ENCODE measurements at places on chromosomes 11 and 22.

DNA sequence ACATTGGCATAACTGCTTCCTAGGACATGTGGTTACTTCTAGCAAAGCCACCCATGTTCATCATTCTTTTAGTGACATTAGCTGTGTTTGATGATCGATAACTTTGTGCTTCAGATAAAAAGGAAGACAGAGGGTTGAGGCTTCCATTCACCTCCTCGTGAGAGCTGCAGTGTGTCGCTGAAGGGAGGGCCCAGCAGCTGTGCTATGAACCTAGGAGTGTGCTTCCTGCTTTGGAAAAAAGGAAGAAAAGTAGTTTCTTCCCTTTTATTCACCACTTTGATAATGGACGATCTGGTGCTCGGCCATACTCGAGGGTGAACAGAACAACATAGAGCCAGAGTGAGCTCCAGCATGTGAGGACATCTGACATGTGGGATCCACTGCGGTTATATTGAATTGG, 6.1 kb upstream of the RFPL2 start:
- DNase-seq = peak; percentile 25

DNA sequence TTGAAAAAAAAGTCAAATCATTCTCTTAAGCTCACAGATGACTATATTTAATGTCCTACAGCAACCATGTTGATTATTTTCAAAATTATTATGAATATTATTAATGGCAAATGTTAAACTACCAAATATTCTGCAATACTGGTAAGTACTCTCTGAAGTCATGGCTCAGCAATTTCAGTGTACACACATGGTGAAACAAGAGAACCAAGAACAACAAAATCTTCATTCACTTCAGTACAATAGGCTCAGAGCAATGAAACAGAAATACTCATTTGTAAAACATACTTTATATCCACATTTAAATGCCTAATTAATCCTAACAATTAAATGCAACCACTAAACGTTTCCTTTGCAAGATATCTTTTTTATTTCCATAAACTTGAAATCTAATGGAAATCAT, 347.2 kb downstream of the TTC28 start:
- no peak for DNase-seq

DNA sequence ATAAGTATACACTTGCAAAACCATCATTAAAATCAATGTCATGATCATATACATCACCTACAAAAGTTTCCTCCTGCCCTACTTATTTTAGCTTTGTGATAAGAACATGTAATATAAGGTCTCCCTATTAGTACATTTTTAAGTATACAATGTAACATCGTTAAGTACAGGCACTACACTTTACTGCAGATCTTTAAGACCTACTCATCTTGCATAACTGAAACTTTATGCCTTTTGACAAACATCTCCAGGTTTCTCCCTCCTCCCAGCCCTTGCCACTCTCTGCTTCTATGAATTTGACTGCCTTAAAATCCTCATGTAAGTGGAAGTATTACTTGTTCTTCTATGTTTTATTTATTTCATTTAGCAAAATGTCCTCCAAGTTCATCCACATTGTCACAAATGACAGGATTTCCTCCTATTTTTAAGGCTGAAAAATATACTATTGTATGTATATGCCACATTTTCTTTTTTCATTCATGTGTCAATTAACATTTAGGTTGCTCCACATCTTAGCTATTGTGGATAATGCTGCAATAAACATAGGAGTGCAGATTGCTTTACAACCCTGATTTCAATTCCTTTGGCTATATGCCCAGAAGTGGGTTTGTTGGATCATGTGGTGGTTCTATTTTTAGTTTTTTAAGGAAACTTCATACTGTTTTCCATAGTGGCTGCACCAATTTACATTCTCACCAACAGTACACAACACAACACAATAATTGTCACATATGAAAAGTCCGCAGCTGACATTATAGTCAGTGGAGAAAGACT, 471.1 kb upstream of the ANO3 start:
- no peak for DNase-seq

DNA sequence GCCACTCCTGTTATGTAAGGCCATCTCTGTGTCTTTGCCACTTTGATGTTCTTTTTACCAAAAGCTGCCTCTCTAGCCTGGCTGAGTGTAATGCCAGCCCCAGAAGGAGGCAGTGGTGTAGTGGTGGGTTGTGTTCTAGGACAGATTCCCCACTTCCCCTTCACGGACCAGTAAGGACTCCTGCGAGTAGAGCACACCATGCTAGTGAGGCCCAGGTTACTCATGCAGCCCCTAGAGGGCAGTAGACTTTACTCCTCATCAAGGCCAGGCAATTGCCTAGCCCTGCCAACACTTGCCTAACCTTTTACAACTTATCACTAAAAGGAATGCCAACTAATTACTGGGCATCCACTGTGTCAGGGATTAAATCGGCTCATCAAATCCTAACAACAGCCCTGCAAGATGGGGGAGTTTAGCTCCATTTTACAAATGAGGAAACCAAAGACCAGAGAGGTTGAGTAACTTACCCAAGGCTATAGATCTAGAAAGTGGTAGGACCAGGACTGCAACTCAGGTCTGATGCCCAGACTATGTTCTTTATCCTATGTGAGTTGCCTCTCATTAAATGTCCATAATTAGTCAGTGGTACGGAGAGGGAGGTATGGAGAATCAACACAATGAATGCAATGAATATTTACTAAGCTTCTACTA, 75.3 kb downstream of the APIP start:
- peak; percentile 78 for DNase-seq

DNA sequence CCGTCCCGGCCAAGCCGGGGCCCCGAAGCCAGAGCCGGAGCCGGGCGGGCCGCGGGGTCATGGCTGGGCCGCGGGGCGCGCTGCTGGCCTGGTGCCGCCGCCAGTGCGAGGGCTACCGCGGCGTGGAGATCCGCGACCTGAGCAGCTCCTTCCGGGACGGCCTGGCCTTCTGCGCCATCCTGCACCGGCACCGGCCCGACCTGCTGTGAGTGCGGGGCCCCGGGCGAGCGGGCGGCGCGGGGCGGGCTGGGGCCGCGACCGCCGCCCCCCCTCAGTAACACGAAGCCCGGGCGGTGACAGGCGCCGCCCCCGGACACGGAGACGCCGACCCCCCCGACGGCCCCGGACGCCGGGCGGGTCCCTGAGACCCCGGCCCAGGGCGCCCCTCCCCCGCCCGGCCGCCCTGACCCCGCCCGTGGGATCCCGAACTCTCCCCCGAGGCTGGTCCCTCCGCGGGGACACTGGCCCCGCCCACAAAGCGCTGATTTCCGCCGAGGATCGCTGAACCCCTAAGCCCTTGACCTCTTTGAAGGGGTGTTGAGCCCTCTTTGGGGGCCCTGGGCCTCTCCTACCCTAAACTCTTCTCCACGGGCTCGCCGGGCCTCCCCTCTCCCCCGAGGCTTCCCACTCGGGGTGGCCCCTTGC, 389 bp downstream of the MICALL1 start:
- DNase-seq = peak; percentile 48

DNA sequence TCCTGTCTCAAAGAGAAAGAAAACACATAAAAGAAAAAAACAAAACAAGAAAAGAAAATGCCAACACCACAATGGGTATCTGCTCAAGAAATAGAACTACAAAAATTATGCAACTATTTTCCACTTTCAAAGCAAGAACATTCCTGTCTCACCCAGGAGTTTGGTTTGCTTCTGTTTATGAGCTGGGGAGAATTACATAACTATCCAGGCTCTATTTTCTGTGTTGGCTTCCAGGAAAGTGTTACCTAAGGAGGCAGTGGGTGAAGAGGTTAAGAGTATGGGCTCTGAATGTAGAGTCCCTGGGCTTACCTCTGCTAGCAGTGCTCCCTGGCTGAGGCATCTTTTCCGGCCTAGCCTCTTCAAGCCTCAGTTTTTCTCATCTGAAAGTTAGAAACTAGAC, 426.7 kb downstream of the MIAT start:
- no peak for DNase-seq

DNA sequence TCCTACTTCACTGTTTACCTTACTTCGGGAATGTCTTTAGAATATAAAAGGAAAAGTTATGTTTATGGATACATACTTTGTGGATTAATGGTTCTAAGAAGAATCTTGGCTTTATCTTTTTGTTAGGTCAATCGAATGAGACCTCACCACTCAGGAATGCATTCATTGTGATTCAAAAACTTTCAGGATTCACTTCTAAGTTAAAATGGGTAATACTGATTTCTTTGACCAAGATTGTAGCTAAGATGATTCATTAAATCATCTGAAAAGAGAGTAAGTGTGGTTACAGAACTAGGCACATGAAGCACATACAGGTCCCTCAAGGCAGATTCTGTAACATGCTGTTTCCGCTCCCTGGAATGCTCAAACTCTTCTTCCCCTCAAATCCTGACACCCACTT, 716.4 kb downstream of the KCNA4 start:
- DNase-seq = no peak

- DNase-seq = no peak
Measured at GRCh38 chr11:99418927-99419720, 398.4 kb downstream of the CNTN5 start.

GRCh38 chr11:93844568-93844967, 5.8 kb downstream of the VSTM5 start:
- DNase-seq = no peak

GRCh38 chr11:64290352-64291261, 495 bp upstream of the KCNK4 start:
- peak; percentile 52 for DNase-seq

DNA sequence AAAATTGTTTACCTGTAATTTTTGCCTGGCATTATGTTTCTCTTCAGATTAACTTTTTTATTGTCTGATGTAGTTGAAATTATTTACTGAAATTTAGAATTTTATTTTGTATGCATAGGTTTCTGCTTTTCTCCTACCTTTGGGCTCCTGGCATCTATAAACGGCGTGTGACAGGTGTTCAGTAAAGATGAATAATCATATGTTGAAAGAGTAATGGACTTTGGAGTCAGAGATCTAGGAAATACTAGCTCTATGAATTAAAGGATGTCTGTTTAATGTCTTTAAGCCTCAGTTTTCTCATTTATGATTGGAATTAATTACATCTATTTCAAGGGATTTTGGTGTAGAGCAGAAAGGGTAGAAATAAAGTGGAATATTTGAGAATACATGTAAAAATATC, 7.2 kb upstream of the ANGPTL5 start:
- DNase-seq = no peak

- no peak for DNase-seq
Measured at GRCh38 chr22:50309601-50309991, 2.1 kb upstream of the PLXNB2 start.

Measured in suppressor macrophage treated with lipopolysaccharide for 1 hour (primary cell).